H7 (cell line): ENCODE measurements at places on chromosomes 5 and 9.

DNA sequence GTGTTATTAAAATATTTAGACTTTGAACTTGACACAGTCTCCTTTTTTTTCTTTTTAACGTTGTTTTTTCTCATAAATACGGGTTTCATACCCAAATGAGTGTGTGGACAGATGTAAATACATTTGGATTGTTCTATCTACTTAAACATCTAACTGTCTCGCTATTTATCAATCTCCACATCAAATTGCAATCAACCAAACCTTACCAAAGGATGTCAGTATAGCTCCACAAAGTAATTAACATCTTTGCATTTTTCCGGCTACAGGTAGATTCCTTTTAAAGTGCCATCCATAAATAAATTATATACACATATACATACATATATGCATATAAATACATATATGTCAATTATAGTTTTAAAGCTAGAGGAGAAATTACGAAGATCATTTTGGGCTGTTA is 705 bp upstream of the CDH10 start:
- no peak for DNase-seq

- no peak for DNase-seq
These were observed 243.0 kb downstream of the ZSWIM6 start for GRCh38 chr5:61575103-61575502.

DNA sequence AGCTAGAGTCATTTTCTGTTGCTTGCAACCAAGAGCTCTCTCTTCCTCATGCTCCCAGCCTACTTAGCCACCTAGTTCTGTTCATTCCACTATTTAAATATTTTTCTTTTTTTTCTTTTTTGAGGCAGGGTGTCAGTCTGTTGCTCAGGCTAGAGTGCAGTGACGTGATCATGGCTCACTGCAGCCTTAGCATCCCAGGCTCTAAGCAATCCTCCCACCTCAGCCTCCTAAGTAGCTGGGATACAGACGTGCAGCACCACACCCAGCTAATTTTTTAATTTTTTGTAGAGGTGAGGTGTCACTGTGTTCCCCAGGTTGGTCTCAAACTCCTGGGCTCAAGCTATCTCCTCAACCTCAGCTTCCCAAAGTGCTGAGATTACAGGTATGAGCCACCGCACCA is 5.1 kb upstream of the F12 start:
- DNase-seq, result no peak

DNA sequence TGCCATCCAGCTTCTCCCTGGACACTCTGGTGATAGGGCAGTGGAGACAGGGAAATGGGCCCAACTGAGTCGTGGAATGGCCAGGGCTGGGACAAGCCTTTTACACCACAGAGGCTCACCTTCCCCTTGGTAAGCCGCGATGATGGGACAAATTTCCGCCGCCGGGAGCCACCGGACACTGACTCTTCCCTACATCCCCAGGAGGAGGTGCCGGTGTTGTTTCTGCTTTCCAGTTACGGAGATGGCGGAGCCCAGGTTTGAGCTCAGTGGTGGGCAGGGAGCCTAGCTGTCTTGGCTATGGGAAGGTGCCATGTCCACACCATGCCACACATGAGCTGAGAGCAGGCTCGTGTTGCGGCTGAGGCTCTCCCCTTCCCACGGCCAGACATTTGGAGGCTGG is 19.9 kb upstream of the WNK2 start:
- peak; percentile 73 for DNase-seq

- peak; percentile 74 for DNase-seq
These were observed 576 bp downstream of the MAP1B start for GRCh38 chr5:72107901-72108201.

- DNase-seq, result peak; percentile 9
These were observed 437.9 kb downstream of the CSNK1G3 start for GRCh38 chr5:123949807-123950340.

GRCh38 chr9:35227284-35227683 is 65.5 kb downstream of the UNC13B start:
- no peak for DNase-seq

DNA sequence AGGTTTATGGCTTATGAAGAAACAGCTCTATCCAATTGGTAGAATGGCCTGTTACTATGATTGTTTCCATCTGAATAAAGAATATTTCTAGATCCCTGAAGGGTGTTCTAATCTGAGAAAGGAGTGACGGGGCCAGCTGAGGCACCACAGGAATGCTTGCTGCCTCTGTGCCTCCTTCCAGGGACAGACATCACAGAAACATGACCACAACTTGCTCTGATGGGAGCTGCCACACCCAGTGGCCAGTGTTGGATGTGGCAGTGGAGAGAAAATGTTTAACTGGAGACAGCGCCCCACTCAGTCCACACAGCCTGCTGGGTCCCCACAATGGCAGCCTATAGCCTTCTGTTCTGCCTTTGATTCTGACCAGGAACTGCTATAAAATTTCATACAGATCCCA is 38.6 kb upstream of the TESK1 start:
- peak; percentile 27 for DNase-seq

GRCh38 chr5:39702928-39703327 is 278.1 kb upstream of the DAB2 start:
- DNase-seq, result no peak

DNA sequence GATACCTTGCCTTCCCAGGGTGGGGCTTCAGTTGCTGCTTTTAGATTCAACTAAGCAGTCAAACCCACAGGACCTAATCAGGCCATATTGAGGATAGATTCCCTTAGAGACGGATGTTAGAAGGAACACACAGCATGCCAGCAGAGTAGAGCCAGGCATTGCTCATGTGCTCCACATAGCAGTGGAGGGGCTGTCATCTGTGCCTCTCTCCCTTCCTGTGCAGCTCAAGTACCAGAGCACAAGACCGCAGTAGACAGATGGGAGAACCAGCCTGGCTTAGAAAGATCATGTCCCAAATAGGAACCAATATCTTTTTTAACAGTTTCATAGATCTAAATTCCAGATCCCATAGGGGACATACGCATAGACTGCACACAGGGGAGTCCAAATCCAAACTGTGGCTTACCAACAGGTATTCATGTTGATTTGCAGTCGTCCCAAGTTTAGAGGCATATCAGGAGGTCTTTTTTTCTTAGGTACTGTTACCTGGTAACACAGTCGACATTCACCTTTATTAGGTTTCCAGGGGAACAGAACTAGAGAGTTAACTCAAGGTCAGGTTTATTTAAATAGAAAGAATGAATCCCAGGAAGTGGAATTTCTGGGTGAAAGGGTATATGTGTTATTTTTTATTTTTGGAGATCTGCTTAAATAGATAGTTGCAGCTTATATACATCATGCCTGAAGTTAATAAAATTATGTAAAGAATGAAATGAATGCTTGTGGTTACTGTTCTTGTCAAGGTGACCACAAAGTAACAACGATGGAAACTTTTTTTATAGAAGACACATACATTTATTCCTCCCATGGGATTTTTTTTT is 43.5 kb upstream of the PCAT7 start:
- DNase-seq, result no peak

- DNase-seq, result no peak
These were observed 157.5 kb downstream of the MAPKAP1 start for GRCh38 chr9:125549465-125549871.

- DNase-seq, result no peak
These were observed 4.2 kb downstream of the SLC44A1 start for GRCh38 chr9:105248691-105249090.

DNA sequence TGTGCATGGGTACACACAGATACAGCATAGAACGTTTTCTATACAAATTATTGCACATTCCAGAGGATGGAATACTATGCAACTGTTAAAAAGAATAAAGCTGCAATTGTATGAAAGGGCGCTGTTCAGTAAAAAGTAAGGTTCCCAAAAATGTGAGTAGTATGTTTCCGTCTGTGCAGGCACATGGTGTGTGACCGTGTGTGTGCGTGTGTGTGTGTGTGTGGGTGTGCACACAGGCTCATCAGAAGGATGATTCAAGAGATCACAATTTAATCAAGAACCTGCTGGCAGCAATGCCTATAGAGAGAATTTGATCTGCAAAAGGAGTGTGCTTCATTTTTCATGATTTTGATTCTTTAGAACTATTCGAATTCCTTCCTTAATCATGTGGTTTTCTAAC is 76.3 kb downstream of the SEMA4D start:
- DNase-seq, result no peak

DNA sequence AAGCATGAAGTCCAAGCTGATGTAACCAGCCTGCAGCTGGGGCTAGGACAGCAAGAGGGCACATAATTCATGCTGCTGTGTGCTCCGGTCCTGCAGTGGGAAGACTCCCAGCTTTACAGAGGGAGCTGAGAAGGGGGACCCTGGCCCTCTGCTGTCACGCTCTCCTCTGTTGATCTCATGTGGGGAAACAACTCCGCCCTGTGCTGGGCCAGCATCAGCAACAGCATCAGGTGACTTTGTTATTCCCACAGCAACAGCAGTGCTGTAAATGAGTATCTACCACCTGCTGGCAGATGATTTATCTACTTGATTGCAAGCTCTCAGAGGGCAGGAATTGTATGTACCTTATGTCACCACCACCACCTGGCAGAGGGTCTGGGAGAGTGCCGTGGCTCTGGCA is 176.2 kb downstream of the COL23A1 start:
- peak; percentile 69 for DNase-seq

GRCh38 chr5:1507961-1508658 is 15.7 kb downstream of the LPCAT1 start:
- no peak for DNase-seq

GRCh38 chr9:89483592-89484474 is 14.1 kb downstream of the SEMA4D start:
- no peak for DNase-seq

DNA sequence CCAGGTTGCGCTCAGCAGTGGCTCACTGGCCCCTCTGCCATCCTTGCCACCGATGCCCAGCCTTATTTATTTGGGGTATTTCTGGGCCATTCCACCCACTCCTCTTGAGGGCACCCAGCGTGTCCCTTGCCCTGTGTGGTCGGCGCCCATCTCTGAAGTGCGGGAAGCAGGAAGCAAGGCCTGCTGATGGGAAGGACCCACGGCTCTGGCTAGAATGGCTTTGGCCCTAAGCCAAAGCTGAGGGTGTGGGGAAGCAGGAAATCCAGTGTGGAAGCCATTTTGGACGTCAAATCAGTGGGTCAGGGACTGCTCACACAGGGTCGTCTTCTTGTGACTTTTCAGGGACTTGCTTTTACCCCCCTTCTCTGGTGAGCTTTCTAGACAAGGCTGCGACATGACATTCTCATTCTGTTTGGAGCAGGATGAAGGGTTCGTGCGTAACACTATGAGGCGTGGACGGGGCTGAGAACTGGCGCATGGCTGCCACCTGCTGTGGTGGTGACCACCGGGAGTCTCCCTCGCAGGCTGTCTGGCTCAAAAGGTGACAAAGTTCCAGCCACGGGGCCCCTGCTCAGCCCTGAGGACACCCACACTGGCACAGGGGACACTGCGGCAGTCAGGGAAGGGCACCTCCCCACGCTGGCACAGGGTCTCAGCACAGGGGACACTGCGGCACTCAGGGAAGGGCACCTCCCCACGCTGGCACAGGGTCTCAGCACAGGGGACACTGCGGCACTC is 50.7 kb upstream of the NKD2 start:
- peak; percentile 42 for DNase-seq
